Activated naive CD8-positive, alpha-beta T cell treated with anti-CD3 and anti-CD28 coated beads, Interleukin-2, amount 10 ng/mL, durations not matched to agents 7 days and 5 days (primary cell): ENCODE measurements at places on chromosomes 4 and X. TPM values are rescaled to one million over a fixed set of nuclear protein-coding genes. Genes with fewer than 3 reads are reported as not detected.

GAGE12E gene
- not detected for total RNA-seq

STBD1 gene
- total RNA-seq = 0.68 TPM

- no peaks in the 10 kb centered on the region for H3K27me3 ChIP-seq
- no peak for DNase-seq
- H3K4me3 ChIP-seq = no peak overlapping the region
- H3K4me1 ChIP-seq = peaks cover 23% of the 10 kb centered on the region
- peak overlapping the region; percentile 47 for H3K27ac ChIP-seq
These were observed 29.0 kb downstream of the DDX60L start for GRCh38 chr4:168451331-168451730.

GRCh38 chr4:134862116-134862515, 660.5 kb upstream of the PABPC4L start:
- no peak for DNase-seq
- no peak overlapping the region for H3K27ac ChIP-seq
- H3K4me3 ChIP-seq = no peak overlapping the region
- H3K27me3 ChIP-seq = no peaks in the 10 kb centered on the region

DNA sequence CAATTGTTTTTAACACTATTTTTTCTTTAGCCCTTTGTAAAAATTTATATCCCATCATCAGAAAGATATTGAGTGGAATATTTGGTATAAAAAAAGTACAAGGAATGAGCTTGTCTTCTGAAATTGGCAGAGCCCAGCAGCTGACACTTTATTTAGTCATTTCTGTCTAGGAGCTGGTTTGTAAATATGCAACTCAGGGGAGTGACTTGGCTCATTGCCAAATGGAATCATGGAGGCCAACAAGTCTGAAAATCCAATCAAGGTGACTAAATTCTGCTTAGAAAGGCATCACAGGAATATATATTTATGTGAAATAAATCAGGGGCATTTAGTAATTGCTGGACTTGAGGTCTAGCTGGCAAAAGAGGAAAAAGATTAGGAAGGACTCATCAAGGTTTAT, 74.4 kb downstream of the OTC start:
- no peaks in the 10 kb centered on the region for H3K27me3 ChIP-seq
- DNase-seq = no peak
- no peak overlapping the region for H3K4me3 ChIP-seq
- no peak overlapping the region for H3K27ac ChIP-seq
- H3K4me1 ChIP-seq = no peaks in the 10 kb centered on the region

DNA sequence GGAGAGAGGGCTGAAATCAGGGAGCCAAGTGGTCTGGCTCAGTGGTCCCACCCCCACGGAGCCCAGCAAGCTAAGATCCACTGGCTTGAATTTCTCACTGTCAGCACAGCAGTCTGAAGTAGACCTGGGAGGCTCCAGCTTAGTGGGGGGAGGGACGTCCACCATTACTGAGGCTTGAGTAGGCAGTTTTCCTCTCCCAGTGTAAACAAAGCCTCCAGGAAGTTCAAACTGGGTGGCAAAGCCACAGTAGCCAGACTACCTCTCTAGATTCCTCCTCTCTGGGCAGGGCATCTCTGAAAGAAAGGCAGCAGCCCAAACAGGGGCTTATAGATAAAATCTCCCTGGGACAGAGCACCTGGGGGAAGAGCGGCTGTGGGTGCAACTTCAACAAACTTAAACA, 88.1 kb downstream of the NPFFR2 start:
- no peaks in the 10 kb centered on the region for H3K36me3 ChIP-seq
- no peak overlapping the region for H3K27ac ChIP-seq

DNA sequence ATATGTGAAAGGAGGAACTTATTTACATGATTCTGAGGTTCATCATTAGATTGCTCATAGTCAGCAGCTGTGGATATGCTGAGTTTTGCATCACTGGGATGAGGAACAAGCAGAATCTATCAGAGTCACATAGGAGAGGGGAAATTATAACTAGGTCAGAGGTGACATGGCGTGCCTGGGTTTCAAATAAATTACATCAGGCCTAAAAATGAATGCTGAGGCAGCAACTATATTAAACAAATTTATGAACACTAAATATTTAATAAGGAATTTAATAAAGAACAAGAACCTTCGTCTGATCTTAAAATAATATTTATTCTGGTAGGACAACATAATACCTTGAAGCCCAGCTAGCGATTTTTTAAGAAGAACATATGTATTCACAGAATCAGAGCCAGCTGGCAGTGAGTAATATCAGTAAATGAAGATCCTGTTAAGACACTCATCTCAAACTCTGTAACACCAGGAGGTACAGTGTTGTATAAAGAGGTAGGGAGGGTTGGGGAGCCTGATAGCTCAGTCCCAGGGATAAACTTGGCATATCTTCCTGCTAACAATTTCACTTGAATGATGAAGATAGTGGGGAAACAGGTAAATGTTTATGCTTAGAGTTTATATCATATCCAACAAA, 60.9 kb upstream of the HS3ST1 start:
- no peak overlapping the region for H3K4me3 ChIP-seq
- peaks cover 22% of the 10 kb centered on the region for H3K4me1 ChIP-seq
- no peak overlapping the region for H3K27ac ChIP-seq
- no peaks in the 10 kb centered on the region for H3K27me3 ChIP-seq
- DNase-seq = no peak

DNA sequence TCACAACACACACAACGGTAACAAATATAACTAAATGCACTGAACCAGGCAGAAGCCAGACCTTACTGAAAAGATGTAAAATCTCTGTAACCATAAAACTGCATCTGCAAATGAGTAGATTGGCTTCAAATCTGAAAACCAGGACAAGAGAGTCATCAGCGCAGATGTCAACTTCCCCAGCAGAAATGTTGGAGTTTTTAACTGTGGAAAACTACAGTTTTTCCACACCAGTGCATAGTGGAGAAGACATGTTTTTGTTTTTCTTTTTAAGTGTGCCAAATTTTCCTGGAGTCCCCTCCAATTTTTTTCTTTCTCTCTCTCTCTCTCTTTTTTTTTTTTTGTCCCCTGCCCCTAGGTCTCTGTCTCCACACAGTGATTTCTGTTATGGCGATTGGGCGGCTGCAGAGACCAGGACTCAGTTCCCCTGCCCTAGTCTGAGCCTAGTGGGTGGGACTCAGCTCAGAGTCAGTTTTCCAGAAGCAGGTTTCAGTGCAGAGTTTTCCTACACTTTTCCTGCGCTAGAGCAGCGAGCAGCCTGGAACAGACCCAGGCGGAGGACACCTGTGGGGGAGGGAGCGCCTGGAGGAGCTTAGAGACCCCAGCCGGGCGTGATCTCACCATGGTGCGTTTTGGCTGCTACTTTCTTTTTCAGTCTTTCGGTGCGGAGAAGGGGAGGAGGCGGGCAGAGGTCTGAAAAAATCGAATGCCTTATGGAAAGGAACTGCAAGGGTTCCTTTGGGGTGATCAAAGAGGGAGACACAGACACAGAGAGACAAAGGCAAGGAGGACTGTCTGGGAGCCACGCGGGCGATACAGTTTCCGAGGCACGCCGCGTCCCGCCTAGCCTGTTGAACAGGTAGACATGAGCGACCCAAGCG, at the start of gene GUCY1A1:
Gene GUCY1A1, plus strand, starts transcription at position 505 of the 878 bp plus-strand sequence. CDS start 30,020 bp downstream, outside the sequence.
- H3K4me3 ChIP-seq = peak within 1 kb of the TSS; percentile 93
- H3K36me3 ChIP-seq = no peaks in the 10 kb centered on the region
- H3K27me3 ChIP-seq = peaks cover 63% of the 10 kb centered on the region
- DNase-seq = peak; percentile 28
- H3K27ac ChIP-seq = no peak within 1 kb of the TSS
